SK-N-MC (cell line): ENCODE measurements at places on chromosomes 11 and 22.
A peak's percentile ranks its signal among the peaks of the same experiment; 100 is the strongest.

GRCh38 chr11:76010051-76010450 is 195.0 kb downstream of the UVRAG start:
- DNase-seq = no peak

- no peak for DNase-seq
Observed at GRCh38 chr22:32606181-32606580, 131.6 kb downstream of the FBXO7 start.

- no peak for DNase-seq
Observed at GRCh38 chr11:14927146-14927545, 35.1 kb upstream of the CYP2R1 start.

DNA sequence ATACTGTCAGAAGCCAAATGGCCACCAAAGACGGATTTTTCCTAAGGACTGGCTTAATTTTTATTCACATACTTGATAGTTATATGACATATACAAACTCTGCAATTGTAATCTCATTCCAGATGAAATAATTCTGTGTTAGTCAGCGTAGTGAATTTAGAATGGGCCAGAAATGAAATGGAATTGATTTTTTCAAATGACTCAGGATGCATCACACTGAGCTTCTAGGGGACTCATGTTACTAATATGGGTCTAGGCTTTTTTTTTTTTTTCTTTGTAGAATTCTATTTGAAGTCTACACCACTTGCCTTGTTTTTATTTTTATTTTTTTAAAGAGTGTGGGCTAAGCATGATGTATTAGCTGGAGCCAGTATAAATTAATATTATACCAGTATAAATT is 62.7 kb downstream of the SPECC1L start:
- no peak for DNase-seq

DNA sequence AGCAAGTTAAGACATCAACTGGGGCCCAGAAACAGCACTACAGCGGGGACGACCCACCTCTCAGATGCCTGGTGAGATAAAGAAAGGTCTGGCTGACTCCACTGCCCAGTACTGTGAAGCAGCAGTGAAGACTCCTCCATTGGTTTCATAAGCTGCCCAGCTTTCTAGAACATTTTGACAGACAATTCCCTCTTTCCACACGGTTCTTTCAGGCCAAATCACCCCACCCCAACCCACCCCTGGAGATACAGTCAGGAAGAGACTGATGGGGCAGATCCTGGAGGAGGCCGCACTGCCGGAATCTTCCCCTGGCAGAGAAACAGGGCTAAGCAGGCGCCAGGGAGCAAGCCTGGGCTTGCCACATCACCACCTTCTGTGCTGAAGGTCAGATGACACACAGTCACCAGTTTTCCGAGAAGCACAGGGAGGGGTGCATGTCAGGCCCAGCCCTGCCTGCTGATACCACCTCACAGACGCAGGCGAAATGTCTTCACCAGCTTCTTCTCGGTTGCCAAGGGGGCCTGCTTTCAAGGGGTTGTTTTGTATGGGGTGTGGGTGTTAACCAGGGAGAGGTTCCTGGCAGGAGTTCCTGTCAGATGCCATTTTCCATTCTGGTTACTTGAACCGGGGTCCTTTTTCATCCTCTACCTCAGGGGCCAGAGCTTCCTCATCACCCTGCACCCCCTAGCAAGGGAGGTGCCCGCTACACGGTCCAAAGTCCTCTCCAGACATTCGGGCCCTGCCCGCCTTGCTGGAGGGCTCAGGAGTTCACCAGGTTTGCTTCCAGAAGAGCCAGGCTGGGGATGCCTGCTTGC is 1.4 kb upstream of the NEAT1 start:
- no peak for DNase-seq

GRCh38 chr11:80167766-80168165 is 726.9 kb upstream of the TENM4 start:
- no peak for DNase-seq

GRCh38 chr22:43317239-43317638 is 25.9 kb downstream of the SCUBE1 start:
- DNase-seq = no peak

DNA sequence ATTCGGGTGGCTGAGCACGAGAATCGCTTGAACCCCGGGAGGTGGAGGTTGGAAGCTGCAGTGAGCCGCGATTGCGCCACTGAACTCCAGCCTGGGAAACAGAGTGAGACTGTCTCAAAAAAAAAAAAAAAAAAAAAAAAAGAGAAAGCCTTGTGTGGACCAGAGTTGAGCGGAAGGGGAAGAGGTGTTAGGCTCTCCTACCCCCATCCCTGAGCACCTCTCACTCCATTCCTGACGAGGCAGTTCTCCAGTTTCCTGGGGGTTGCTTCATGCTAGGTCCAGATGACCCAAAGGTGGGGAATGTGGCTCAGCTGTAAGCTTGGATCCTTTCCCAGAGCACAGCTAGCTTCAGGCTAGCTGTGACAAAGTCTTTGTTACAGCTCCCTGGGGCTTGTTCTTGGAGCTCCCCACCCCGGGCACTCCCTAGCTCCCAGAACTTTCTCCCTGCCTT is 8.8 kb upstream of the DNAL4 start:
- peak; percentile 99 for DNase-seq

- DNase-seq = no peak
Observed at GRCh38 chr11:77557553-77557952, 32.2 kb upstream of the AQP11 start.

DNA sequence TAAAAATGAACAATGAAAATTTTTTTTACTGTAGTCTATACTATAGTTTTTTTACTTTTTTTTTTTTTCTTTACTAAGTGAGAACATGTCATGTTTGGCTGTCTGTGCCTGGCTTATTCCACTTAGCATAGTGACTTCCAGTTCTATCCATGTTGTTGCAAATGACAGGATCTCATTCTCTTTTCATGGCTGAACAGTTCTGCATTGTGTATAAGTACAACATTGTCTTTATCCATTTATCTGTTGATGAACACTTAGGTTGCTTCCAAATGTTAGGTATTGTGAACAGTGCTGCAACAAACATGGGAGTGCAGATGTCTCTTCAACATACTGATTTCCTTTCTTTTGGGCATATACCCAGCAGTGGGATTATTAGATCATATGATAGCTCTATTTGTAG is 88.1 kb upstream of the CCDC90B start:
- DNase-seq = no peak

DNA sequence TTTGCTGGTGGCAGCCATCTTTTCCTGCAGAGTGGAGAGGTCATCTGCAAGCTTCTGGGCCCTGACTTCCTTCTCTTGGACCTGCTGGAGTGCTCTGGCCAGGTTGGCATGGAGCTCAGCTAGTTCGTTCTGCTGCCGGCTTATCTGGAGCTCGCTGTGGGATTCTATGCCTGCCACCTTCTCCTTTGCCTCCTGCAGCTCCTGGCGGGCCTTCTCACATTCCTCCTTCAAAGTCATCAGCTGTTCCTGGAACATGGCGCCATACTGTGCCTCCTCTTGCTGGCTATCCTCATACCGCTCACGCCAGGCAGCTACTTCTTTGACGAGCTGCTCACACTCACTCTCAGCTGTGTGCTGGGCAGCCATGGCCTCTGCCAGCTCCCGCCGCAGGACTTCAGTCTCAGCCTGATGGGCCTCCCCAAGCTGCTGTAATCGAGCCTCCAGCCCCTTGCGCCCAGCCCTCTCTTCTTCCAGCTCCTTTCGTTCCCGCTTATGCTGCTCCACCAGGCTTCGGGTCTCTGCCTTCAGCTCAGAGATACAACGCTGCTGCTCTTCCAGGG is 16.1 kb downstream of the IL18BP start:
- no peak for DNase-seq

GRCh38 chr22:30336752-30337460 is 10.2 kb upstream of the TBC1D10A start:
- DNase-seq = no peak

DNA sequence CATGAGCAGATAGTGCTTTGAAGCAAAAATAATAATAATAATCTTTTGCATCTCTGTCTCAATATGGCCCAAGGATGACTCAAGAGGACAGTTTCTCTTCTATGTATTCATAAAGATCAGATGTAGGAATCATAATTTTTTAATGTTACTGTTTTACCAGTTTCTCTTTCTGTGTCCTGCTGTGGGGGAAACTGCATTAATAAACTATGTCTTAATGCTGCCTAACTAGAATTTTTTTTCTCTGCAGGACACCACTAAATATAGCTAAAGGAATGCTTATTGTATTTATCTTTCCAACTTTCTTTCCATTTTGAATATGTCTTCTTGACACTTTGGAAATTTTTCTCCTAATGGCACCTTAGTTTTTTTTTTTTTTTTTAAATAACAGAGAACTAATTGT is 6.5 kb downstream of the FJX1 start:
- DNase-seq = no peak

DNA sequence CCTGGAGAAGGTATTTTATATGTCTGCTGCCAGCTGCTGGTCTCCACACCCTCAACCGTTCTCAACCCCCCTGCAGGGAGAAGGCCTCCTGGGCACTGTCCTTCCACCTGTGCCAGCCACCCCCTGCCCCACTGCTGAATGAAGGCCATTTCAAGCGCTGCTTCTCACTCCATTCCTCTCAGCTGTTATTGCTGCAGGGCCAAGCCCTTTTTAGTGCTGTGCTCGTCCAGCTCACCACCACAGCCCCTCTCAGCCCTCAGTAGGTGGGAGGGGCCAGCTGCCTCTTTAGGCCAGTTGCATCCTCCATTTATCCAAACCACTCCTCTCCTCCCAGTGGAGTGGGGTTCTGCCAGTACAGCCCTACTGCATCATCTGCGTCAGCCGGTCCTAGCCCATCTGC is 1.8 kb upstream of the WBP2NL start:
- DNase-seq = no peak

- no peak for DNase-seq
Observed at GRCh38 chr11:16690086-16690485, 48.4 kb upstream of the C11orf58 start.

DNA sequence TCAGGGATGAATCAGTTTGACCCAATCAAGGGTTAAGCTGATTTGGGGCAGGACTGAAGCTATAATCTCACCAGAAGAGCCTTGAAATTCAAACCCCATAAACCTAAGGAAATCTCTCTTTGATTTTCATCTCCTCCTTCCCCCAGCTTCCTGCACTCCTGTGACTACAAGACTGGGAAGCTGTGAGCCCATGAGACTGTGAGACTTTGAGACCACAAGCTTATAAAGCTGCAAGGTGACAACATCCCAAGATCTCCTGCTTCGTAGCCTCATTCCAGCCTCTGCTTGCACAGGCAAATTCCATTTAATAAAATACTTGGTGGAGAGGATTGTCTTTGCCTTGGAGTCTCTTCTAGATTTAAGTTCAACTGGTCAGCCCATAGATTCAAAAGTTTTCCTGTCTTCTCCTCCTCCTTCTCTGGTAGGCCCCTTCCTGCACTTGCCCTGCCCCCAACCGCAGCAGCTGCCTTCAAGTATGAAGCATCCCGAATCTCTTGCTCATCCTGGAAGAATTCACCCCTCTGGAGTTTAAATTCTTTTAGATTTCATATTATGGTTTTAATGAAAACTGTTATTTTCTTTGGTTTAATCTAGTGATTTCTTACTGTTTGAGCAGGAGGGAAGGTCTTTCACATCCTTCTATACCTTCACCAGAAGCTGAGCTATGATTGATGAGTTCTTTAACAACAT is 42.1 kb downstream of the PAMR1 start:
- no peak for DNase-seq

DNA sequence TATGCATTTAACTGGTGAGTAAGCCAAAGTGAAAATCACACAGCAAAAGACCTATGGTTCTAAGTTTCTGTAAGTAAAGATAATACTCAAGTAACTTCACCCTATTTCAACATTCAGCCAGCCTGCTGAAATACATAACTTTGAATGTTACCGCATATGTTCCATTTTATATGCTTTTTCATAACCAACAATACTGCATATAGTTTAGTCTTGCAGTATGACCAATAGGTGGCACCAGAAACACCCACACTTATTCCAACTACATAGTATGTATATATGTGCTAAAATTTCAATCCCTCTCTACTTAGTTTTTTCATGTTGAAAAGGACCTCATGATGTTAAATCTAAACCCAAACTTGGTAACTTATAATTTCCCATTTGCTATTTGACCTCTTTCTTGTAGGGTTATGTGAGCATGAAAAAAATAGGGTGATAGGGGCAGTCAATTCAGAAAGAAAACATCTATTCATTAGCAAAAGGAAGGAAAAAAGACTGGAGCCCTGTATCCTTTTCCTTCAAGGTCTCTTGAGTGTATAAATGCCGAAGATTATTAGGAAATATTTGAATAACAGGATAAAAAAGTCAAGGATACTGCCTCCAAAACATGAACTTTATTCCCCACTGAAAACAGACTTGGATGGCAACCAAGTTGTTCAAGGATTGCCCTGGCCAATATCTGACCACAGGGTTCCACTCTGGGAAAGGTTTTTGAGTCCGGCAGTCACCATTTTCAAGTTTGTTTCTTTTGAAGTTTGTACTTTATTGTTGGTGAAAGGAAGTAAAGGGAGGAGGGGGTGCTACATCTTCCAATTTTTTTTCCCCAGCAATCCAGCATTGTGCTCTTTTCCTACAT is 23.8 kb upstream of the FZD4 start:
- DNase-seq = peak; percentile 76

- DNase-seq = no peak
Observed at GRCh38 chr22:47620391-47620790, 857.9 kb downstream of the TBC1D22A start.

DNA sequence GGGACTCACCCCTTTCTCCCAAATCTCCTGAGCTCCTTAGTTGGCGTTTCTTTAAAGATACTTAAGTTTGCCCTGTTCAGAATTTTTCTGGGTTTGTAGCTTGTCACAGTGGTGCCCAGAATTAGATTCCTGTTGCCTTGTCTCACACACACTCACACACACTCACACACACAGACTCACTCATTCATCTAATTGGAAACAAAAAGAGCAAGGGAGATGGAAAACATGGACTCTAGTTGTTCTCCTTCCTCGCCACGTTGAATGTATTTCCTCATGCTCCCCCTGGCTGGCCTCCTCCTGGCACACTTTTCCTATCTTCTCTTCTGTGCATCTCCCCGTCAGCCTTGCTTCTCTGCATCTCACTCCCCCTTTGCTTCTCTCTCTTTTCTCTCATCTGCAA is 752.3 kb downstream of the NTM start:
- no peak for DNase-seq

DNA sequence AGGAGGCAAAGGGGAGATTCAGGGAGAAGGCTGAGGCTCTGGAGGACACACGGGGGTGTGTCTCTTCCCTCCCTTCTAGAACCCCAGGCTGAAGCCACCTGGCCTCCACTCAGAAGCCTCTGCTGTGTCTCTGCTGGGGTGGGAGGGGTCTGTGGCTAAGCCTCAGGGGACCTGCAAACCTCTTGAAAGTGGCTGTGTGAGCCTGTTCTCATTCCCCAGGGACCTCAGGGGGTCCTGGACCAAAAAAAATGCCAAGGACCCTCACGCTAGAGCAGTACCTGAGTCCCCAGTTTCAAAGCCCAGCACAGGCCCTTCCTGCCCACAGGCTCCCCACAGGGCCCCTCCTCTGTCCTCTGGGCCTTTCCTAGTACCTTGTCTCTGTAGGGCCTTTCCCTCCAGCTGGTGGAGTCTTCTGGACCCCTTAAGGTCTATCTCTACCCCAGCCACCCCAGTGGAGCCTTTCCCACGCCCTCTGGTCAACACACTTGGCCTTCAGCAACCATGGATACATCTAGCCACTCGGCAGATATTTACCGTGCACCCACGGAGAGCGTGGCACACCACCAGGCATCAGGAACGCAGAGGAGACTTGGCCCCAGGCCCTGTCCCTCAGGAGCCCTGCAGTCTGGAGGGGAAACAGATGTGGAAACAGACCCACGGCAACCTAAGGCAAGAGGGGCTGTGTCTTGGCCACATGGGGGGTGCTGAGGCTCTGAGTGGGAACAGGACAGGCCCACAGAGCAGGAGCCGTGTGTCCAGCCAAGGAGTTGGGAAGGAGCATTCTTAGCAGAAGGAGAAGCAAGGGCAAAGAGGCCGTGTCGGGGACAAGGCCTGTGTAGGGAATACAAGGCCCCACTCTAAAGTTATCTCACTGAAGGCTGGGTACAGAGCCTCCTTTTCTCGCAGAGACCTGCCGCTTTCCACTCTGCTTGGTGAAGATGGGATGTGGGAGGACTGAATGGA is 18.5 kb downstream of the PLA2G6 start:
- no peak for DNase-seq
